ENCODE measurements at places on chromosomes 11 and 22.

- no peak for DNase-seq
Observed at GRCh38 chr22:29738118-29738815, 18.5 kb downstream of the CABP7 start.

DNA sequence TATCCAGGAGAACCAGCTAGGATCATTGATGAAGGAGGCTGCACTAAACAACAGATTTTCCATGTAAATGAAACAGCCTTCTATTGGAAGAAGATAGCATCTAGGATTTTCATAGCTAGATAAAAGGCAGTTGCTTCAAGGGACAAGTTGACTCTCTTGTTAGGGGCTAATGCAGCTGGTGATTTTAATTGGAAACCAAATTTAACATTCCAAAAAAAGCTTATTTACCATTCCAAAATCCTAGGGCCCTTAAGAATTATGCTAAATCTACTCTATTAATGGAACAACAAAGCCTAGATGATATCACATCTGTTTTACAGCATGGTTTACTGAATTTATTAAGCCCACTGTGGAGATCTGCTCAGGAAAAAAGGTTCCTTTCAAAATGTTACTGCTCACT lies 66.5 kb upstream of the GRK2 start:
- no peak for DNase-seq

- no peak for DNase-seq
Observed at GRCh38 chr11:134441706-134442105, 29.7 kb upstream of the B3GAT1 start.

DNA sequence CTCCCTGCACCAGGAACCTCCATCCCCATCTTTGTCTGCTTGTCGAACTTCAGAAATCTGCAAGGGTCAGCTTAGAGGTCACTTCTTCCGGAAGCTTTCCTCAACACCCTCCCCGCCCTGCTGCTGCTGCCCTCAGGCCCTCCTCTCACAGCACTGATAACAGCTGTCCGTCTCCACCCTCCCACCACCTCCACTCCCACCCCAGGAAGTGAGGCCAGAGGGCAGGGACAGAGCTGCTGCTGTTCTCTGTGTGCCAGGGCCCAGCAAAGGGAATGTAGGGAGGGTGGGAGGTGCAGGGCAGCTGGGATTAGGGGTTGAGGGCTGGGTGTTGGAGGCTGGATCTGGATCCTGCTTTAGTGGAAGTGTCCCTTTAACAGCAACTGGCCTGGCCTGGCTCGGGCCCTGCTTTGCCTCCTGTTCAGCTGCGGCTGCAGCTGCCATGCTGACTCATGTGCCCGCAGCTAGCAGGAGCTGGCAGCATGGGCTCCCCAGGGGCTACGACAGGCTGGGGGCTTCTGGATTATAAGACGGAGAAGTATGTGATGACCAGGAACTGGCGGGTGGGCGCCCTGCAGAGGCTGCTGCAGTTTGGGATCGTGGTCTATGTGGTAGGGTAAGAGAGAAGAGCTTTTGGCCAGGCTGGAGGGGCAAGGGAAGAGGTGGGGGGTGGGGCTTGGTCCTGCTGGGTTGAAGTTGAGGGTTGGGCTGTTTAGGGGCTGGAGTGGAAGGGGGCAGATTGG lies at the start of gene P2RX6:
TSS of gene P2RX6 (plus strand) at position 440 of the 740 bp plus-strand sequence. CDS start at position 450, 10 bp downstream.
- peak; percentile 89 for DNase-seq

GRCh38 chr22:20446383-20446970 lies 8.9 kb upstream of the SCARF2 start:
- no peak for DNase-seq

GRCh38 chr11:75319035-75319877 lies 32.2 kb downstream of the ARRB1 start:
- peak; percentile 23 for DNase-seq

- no peak for DNase-seq
Observed at GRCh38 chr11:13260201-13260962, 17.2 kb upstream of the BMAL1 start.

DNA sequence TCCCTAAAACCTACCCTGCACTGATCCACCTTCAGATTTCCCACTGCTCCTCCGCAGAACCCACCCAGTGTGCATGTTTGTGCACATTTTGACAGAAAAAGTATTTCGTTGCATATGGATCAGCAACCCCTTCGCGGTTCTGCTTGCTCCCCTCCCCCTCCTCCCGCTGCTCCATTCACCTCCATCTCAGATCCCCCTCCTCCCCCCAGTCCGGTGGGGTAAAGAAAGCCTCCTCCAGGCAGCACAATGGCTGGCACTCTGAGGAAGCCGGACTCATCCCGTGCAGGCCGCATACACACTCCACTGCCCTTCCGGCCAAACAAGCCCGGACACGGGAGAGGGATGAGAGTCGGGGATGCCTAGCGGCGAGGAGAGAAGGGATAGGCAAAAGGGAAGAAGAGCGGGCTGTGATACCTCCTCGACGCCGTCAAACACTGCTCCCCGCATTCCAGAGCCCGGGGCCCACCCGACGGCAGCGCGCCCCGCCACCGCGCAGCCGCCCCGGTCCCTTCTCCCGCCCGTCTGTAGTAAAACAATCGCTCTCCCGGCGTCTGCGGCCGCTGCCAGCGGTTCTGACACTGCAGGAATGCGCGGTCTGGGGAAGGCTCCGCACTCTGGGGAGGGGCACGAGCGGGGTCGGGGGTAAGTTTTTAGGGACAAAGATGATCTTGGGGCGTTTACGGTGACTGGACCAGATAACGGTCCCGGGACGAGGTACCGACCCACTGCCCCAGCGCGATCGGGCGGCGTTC lies 915 bp downstream of the FEZ1 start:
- DNase-seq = no peak

GRCh38 chr11:120867024-120867423 lies 156.9 kb upstream of the TBCEL start:
- no peak for DNase-seq

GRCh38 chr11:8090756-8091155 lies 9.7 kb downstream of the TUB start:
- no peak for DNase-seq

DNA sequence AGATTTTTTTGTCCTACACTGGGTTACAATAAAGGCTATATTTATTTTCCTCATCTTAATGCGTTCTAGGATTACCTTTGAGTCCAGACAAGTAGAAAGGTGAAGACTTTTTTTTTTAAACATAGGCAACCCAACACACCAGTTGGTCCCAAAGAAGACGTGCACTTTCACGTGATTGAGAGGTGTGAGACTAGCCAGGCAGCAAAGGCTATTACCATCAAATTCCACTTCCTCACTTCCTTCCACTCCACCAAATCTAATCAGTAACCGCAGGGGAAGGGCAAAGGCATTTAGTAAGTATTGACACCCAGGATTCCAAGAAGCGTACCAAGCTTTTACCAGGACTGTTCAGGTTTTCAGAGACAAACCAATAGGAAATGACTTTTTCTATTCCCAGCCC lies 109.3 kb downstream of the APIP start:
- no peak for DNase-seq

DNA sequence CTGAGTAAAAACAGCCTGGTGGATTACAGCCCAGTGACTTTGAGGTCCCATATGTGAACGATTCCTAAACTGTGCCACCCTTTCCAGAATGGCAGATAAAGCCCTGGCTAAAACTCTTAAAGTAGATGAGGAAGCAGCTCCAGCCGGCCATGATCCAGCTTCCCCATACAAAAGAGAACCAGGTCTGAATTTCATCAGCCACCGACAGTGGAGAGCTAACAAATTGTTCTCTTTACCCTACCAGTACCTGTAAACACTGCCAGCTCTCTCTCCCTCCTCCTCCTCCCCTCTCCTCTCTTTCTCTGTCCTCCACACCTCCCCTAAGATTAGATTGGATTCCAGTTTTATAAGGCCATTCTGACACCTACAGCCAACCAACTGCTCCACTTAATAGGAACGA lies 176.9 kb downstream of the DSCAML1 start:
- no peak for DNase-seq

DNA sequence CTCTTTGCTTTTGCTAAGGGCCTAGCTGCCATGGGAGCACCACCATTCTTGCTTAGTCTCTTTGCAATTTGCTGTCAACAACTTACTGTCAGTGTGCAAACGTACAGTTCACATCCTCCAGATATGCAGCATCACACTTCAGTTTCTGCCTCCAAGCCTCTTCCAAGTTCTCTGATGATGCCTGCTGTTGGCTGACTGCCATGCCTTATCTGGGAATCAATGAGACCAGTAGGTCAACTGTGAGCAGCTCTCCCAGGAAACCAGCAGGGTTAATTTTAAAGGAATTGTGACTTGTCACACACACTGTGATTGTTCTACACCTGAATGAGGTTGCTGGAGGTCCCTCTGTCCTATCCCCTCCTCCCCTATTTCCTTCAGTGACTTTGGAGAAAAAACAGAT lies 56.0 kb downstream of the COPB1 start:
- DNase-seq = no peak

GRCh38 chr11:77249427-77249826 lies 52.1 kb downstream of the GDPD4 start:
- peak; percentile 10 for DNase-seq

DNA sequence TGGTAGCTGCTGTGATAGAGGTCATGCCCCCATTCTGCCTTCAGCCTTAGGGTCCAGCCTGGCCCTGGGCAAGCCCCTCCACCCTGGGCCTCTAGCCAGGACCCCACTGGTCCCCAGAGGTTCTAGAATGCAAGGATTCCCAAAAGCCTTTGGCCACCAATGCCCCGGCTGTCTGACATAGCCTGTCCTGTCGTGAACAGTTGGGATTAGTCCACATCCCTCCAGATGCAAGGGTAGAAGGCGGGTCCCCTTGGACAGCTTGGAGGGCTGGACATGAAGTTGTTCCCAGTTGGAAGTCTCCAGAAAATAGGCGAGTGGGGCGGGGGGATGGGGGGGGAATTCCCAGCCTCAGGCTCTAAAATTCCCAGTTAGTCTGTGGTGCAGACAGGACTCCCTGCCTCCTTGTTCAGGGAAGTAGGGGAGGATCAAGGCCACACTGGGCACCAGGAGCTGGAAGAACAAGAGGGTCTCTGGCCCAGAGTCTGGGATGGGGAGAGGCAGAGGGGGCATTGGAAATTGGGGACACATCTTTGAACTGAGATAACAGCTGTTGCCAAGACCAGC lies 5.2 kb upstream of the ADORA2A start:
- DNase-seq = no peak

DNA sequence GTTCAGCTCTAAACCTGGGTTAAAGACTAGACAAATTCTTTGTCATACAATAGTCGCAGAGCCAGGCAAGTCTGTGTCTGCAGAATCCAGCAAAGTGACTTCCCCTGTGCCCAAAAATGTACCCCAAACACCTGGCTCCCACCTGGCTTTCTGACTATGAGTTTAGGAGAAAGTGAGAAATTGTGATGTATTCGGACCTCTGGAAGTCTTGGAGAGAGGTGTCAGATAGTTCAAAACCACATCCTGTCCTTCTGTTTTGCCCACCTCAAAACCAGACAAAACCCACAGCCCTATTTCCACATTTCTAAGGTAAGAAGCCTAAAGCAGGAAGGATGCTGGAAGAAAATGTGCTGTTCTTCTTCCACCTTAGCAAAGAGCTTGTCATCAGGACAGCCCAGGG lies 63.8 kb upstream of the CLMP start:
- DNase-seq = no peak

- DNase-seq = no peak
Observed at GRCh38 chr11:66720899-66721470, 8.0 kb downstream of the SPTBN2 start.

GRCh38 chr11:93054881-93055280 lies 85.4 kb downstream of the MTNR1B start:
- peak; percentile 56 for DNase-seq

GRCh38 chr11:119367661-119368120 lies 13.8 kb downstream of the USP2 start:
- DNase-seq = no peak

GRCh38 chr22:31933816-31934482 lies 10.4 kb upstream of the YWHAH start:
- peak; percentile 19 for DNase-seq

- DNase-seq = no peak
Observed at GRCh38 chr22:30411780-30412179, 13.8 kb upstream of the MTFP1 start.

GRCh38 chr22:27185760-27186302 lies 528.4 kb downstream of the MIAT start:
- DNase-seq = no peak

GRCh38 chr22:37415210-37415609 lies 12.1 kb downstream of the ELFN2 start:
- no peak for DNase-seq

GRCh38 chr11:15289723-15290122 lies 175.0 kb downstream of the INSC start:
- no peak for DNase-seq

- DNase-seq = no peak
Observed at GRCh38 chr22:19620742-19621371, 93.4 kb upstream of the SEPTIN5 start.

GRCh38 chr11:4185561-4185960 lies 91.0 kb downstream of the RRM1 start:
- no peak for DNase-seq

- DNase-seq = peak; percentile 54
Observed at GRCh38 chr22:46748908-46749675, 11.0 kb upstream of the CERK start.

DNA sequence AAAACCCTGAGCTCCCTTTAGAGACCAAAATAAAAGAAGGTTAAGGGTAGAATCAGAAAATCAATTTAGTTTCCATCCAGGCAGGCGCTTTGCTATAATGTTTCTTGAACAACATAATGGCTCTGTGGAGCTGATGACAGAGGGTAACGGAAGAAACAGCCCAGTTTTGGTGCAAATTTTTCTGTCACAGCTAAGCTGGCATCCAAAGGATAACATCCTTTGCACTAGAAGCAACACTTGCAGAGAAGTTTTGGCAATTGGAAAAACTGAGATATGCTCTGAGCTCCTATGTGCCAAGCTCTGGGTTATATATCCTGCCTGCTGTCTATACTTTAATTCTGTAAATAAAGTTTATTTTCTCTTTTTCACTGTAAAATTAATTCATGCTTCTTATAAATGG lies 495.3 kb upstream of the API5 start:
- DNase-seq = no peak

- no peak for DNase-seq
Observed at GRCh38 chr11:48082771-48083170, 102.4 kb downstream of the PTPRJ start.

DNA sequence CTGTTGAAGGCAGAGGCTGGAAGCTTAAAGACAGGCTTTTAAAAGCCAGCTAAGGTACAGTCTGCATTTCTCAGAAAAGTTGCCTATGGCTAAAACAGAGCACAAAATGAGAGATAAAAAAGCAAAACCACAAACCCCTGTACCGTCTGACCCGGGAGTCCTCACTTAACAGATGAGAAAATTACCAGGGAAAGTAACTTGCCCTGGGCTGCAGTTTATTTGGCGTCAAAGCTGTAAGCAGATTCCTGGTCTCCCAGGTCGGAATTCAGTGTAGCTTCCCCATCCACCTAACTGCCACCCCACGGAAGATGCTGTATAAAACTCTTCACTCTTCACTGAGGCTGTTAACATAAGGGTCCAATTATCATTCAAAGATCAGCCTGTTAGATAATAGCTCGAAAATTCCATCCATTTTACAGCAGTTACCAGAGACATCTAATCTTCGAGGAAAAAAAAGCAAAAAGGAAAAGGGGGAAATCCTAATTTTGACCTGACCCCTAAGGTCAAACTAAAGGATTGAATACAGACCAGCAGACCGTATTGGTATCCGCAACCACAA lies 1.5 kb downstream of the TCF20 start:
- DNase-seq = peak; percentile 62

GRCh38 chr11:122696662-122697061 lies 41.1 kb downstream of the UBASH3B start:
- no peak for DNase-seq

Measured in trophoblast cell (in vitro differentiated cells and primary cell).